Activated naive CD4-positive, alpha-beta T cell treated with anti-CD3 and anti-CD28 coated beads, Interleukin-2, amount 50 U/mL, for 72 hours (primary cell): ENCODE measurements at places on chromosomes 2 and 18.

- DNase-seq: no peak
Observed at GRCh38 chr2:176292608-176293007, 23.4 kb downstream of the MTX2 start.

- DNase-seq: no peak
Observed at GRCh38 chr2:223076573-223076972, 24.6 kb downstream of the KCNE4 start.

DNA sequence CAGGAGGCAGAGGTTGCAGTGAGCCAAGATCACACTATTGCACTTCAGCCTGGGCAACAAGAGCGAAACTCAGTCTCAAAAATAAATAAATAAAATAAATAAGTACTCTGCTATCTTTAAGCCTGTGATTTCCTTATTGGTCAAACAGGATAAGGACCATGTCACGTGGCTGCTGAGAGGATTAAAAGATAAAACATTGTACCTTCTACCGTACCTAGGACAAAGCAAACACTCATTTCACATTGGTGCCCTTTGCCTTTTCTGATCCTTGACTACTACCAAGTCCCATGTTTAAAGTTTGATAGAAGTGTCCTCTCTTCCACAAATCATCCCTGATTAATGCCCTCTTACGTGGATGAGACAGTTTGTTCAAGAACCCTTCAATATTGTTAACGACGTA, 120.2 kb upstream of the TFCP2L1 start:
- no peak for DNase-seq

GRCh38 chr2:209512971-209513370, 89.1 kb downstream of the MAP2 start:
- DNase-seq: no peak
